NCI-H2081 treated with DMSO at 0.1 percent for 48 hours (cell line): ENCODE measurements at places on chromosomes 6 and 20.

DNA sequence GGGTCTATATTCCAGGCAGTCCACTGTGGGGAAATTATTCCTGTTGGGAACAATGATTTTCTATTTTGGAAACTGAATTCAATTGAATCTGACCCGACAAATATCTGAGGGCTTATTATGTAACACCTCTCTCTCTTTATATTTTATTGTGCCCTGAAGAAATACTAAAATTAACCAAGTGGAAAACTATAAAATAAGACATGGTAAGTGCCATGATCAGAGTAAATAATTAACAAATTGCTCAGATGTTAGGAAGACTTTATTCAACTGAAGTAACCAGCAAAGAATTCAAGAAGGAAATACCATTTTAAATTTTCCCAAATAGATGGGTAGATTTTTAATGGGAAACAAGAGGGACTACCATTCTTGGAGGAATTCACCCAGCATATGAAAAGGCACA, 632.9 kb downstream of the MAFB start:
- DNase-seq = no peak

- DNase-seq = no peak
Observed at GRCh38 chr20:48120120-48120519, 334.8 kb upstream of the SULF2 start.

- no peak for DNase-seq
Observed at GRCh38 chr20:2763186-2763585, 37.2 kb downstream of the CPXM1 start.

- no peak for DNase-seq
Observed at GRCh38 chr20:16212790-16213189, 360.5 kb downstream of the KIF16B start.

- DNase-seq = no peak
Observed at GRCh38 chr20:53306192-53306805, 287.3 kb downstream of the ZNF217 start.

GRCh38 chr6:158285656-158286021, 26.6 kb upstream of the TULP4 start:
- no peak for DNase-seq

- peak; percentile 4 for DNase-seq
Observed at GRCh38 chr6:142773859-142774648, 170.9 kb downstream of the HIVEP2 start.

DNA sequence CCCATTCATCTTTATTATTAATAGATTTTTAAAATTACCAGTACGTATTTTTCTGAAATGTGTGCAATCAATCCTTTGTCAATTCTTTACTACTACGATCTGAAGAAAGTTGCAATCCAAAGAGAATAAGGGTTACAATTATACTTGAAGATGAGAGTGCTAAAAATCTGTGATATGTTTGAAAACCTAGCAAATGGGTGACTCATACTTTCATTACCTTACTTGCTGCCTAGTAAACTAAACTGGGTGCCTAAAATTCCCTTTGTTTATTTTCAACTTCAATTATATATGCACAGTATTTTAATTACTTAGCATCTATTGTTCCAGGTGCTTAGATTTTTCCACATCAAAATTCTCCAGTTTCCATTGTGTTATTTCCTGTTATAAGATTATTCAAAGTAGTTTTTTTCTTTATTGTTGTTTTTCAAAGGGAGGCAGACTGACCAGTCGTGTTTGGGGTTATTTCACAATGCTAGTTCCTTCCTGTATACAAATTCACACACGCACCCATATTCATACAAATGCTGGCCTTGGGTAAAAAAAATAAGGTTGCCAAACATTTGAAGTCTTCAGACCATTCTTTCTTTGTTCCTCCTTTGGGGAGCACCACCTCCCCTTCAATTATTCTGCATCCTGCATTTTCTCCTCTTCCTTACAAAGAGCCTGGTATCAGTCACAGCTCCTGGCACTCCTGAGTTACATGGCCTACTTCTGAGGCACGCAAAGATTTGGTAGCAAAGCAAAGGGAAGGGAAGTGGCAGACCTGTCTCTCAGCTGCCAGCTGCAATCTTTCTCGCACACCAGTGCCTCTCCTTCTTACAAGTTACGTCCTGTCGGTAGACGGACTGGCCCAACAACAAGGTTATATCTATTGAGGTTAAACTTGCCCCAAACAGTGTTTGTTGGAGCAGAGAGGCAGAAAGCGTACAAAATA, 16.2 kb upstream of the FAM135A start:
- no peak for DNase-seq
